Activated CD4-positive, alpha-beta T cell treated with anti-CD3 and anti-CD28 coated beads, Interleukin-2, amount 10 ng/mL, durations not matched to agents 7 days and 5 days (primary cell): ENCODE measurements at places on chromosomes 11 and 22. TPM values are rescaled to one million over a fixed set of nuclear protein-coding genes. Genes with fewer than 3 reads are reported as not detected.

GRCh38 chr22:31952094-31952401 is 7.7 kb downstream of the YWHAH start:
- DNase-seq = no peak

- no peak for DNase-seq
These were observed 15.4 kb upstream of the TUBA8 start for GRCh38 chr22:18095101-18095805.

GRCh38 chr11:45050111-45050510 is 96.3 kb upstream of the PRDM11 start:
- DNase-seq = no peak

- DNase-seq = no peak
These were observed 156.4 kb upstream of the NARS2 start for GRCh38 chr11:78731027-78731426.

- DNase-seq = no peak
These were observed 45.4 kb downstream of the TP53I11 start for GRCh38 chr11:44905131-44905866.

NXF1 gene
- 121 TPM for total RNA-seq

- no peak for DNase-seq
These were observed 123.1 kb downstream of the BRD1 start for GRCh38 chr22:49704345-49705215.

DNA sequence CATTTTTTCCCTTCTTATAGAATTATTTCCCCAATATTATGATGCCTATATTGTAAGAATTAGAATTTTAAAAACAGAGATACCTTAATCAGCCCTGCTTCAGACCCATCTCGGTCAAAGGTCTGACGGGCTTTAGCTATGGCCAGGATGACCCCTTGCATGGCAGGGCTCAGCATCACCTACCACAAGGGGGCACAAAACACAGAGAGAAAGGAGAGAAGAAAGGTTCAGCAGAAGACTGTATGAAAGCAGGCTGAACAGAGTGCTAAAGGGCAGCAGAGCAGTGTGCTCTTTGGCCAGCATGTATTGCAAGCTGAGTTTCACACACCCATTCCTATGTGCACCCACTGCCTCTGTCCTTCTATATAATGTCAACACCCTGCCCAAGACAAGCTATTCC is 26.8 kb downstream of the CLDN25 start:
- DNase-seq = peak; percentile 39

DNA sequence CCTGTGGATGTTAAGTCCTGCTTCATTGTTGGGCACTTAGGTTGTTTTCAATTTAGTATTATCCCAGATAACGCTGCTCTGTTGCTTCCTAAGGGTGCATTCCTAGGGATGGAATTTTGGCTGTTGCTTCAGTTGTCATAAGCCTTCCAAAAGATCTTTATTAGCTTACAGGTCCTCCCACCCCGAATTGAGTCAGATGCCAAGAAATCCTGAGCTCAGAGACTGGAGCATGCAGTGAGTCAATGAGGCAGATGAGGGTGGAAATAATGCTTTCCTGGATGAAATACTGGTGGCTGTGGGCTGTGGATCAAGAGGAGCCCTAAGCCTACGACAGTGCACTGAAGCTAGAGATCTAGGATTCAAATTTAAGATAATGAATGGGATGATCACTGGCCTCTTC is 10.7 kb upstream of the IL18BP start:
- DNase-seq = no peak

- DNase-seq = no peak
These were observed 18.6 kb downstream of the CCDC73 start for GRCh38 chr11:32775908-32776307.

AIFM3 gene
- 0.25 TPM for total RNA-seq

DNA sequence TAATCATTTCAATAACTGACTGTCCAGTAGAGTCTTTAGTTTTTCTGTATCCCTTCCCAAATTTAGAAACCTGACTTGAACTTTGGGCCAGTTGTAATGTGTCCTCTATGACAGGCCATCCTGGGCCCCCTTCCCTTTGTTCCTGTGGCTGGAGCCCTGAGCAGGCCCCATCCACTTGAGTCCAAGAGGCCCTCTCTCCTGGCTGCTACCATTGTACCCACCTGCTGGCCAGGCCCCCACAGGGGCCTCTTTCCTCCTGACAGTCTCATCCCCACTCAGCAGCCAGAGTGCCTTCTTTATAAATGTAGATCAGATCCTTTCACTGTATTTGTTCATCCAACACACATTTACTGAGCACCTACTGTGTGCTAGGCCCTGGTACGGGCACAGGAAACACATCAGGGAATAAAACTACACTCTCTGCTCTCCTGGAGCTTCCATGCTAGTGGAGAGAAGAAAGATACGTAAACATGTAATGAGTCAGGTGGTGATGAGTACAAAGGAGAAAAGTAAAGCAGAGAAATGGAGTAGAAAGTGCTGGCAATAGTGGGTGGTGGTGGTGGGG is 2.7 kb upstream of the LRP5 start:
- DNase-seq = no peak

- DNase-seq = no peak
These were observed at the start of gene IGLL1 for GRCh38 chr22:23579870-23580575. Gene IGLL1 (minus strand): TSS chr22:23580290. CDS start chr22:23580190, 100 bp downstream.

DNA sequence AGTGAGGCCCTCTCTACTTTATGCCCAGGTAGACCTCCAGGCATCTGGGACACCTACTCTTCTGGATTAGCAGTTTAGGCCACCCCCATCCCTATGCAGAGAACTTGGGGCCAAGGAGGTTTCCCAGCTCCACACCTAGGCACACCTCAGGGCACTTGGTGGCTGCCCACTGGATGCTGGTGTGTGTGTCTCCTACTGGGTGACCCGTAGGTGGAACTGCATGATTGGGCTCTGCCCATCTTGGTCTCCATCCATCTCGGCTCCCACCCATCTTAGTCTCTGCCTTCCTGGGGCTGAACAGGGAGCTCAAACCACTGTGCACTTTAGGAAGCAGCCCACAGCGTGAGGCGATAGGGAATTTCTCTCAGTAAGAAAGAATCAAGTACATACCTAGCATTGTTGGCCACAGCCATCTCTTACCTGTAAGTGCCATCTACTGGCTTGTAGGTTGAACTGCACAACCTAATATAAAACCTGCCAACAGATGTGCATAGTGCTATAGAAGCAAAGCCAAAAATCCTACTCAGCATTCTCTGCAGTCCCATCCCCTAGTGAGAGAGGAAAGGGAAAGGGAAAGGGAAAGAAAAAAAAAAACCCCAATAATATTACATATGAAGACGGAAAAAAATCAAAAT is 61.6 kb upstream of the PTPN5 start:
- no peak for DNase-seq

DNA sequence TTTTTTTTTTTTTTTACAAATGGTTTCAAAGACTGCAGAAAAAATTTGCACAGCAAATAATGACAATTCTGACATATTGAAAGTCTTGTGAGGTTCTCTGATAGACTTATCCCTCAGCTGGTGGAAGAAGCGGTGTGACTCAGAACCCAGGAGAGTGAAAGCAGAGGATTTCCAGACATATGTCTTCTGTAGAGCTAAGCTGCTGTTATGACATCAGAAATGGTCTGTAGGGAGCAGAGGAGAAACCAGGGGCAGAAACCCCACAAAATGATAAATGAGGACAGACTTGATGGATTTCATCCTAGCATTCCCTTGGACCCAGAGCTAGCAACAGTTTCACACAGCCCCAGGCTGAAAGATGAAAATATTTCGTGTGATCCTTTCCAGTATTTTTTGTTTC is 582.6 kb downstream of the METTL15 start:
- no peak for DNase-seq

VPREB1 gene
- not detected for total RNA-seq

EMID1 gene
- not detected for total RNA-seq

DNA sequence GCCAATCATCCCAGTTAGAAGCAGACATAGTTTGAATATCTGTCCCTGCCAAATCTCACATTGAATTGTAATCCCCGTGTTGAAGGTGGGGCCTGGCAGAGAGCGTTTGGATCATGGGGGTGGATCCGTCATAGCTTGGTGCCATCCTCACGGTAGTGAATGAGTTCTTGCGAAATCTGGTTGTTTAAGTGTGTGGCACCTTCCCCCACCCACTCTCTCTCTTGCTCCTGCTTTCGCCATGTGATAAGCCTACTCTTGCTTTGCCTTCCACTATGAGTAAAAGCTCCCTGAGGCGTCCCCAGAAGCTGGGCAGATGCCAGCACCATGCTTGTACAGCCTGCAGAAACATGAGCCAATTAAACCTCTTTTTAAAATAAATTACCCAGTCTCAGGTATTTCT is 5.0 kb upstream of the CCDC81 start:
- no peak for DNase-seq

DNA sequence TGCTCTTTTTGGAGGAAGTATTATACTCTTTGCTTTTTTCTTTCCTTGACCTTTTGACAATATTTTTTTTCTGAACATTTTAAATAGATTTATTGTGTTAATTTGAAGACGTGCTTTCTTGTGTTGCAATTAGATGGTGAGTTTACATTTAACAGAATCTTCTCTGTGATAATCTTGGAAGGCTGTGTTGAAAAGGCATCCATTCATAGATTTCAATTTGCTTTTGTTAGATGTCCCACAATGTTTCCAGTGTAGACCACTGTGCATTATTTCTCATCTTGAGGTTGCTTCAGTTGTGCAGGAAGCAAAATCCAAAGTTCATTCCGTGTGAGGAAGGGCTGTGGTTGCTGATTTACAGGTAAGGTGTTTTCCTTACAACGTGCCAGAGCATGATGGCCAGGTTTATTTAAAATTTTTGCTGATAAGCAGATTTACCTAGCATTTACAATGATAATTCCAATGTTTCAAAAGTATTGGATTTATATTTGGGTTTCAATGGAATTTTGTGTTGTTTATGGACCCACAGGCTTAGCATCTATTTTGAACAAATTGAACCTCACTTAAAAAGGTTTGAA is 4.1 kb upstream of the OR5J2 start:
- DNase-seq = no peak

GRCh38 chr22:32951807-32952153 is 106.4 kb downstream of the SYN3 start:
- no peak for DNase-seq
